Hippocampal formation (tissue), 2 donors: ENCODE measurements at places on chromosomes 11 and 22.

DNA sequence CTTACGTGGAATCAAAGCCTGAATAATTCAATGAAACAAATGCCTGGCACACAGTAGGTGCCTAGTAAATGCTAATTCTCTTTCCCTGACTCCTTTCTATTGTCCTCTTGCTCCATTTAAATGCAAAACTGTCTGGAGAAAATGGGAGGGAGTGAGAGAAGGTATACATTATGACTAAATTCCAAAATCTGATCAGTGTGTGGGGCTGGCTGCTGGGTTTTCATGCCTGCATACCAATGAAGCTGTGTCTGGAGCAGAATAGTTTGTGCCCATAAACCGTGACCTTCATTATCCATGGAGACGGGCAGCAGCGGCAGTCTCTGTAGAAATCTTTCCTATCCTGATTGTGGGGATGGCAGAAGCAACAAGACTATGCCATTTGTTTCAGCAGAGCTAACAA, 223.4 kb upstream of the ZBED5 start:
- no peak for DNase-seq

DNA sequence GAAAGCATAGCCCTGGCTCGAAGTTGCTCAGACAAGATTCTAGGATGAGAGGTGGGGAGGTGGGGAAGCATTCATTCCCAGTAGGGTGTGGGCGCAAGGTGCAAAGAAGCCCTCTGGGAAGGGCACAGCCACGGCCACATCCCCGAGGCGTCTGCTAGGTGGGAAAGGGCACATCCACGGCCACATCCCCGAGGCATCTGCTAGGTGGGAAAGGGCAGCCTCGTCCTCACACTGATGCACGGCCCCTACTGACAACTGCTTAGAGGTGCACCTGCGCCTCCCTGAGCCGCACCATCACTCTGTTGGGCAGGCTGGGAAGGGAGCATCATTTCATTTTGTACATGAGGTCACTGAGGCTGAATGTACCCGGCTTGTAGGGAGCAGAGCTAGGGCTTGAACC, 94.6 kb upstream of the PITPNB start:
- no peak for DNase-seq

- DNase-seq: no peak
Measured at GRCh38 chr11:92855607-92856405, 113.6 kb upstream of the MTNR1B start.

DNA sequence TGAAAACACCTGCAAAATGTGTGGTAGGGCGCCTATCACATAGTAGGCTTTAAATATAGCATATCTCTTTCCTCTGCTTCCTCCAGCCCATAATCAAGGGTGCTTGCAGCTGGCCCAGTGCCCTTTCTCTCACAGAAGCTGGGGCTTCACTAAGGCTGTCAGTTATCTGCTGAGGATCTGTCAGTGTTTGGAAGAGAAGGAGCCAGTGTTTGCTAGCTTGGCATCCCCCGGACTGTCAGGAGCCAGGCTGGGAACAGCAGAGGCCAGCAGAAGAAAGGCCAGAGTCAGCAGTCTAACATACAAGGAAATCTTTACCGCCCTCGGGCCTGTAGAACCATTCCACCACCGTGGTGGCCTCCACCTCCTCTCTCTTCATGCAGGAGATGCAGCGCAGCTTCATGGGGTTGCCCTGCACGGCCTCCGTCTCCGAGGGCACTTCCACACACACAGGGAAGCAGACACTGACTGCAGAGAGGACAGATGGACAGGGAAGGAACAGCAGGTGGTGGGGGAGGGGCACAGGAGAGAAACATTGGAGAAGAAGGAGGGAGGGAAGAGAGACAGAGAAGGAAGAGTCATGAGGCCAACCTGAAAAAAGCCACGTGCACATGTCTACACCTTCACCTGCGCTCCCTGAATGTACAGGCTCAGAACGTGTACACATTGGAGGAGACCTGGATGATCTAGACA, 9.0 kb downstream of the SCN3B start:
- DNase-seq: no peak

DNA sequence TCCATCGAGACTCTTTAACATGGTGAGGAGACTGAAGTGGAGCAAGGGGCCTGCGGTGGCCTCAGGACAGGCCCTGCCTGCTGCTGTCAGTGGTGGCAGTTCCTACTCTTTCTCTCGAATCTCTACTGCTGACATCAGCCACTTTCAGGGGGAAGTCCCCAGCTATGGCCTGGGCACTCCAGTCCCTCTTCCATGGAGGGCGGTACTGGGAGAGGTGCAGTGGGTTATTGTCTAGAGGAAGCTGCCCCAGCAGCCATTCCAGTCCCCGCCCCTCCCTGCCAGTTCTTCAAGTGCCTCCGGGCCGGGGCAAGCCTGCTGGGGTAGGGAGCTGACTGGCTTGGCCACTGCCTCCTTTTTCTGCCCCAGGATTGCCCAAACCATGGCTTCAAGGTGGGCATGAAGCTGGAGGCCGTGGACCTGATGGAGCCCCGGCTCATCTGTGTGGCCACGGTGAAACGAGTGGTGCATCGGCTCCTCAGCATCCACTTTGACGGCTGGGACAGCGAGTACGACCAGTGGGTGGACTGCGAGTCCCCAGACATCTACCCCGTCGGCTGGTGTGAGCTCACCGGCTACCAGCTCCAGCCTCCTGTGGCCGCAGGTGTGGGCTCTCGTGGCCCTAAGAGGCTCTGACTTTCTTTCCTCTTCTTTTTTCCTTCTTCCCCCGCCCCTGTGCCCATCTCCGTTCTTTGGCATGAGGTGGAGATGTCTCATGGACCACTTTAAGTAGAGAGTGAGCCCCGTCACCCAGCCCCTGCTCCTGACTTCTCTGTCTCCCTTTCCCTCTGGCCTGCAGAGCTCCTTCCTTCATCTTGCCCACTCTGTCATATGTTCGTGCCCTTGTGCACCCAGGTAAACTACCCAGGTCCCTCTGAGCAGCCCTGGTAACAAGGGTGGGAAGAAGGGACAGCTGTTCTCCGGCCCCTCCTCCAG, 13.7 kb downstream of the CHADL start:
- DNase-seq: no peak

GRCh38 chr11:106288822-106289387, 211.4 kb downstream of the AASDHPPT start:
- DNase-seq: no peak

GRCh38 chr22:41922328-41922727, 4.3 kb downstream of the TNFRSF13C start:
- DNase-seq: no peak
